Inflammatory macrophage (primary cell): ENCODE measurements at places on chromosomes 4 and X.

- peak; percentile 51 for DNase-seq
Observed at GRCh38 chrX:135707880-135708279, 5.6 kb upstream of the CT45A1 start.

DNA sequence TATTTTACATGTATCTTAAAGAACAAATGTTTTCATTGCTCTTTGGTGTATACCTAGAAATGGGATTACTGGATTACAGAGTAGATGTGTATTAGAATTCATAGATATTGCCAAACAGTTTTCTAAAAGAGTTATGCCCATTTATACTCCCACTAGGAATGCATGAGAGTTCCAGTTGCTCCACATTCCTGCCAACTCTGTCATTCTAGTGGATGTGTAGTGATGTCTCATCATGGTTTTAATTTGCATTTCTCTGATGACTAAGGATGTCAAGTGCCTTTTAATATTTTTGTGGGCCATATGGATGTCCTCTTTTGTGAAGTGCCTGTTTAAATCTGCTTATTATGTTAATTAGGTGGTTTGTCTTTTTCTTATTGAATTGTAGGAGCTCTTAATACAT lies 65.6 kb upstream of the BMP2K start:
- no peak for DNase-seq

- DNase-seq: no peak
Observed at GRCh38 chr4:84841435-84841834, 125.1 kb downstream of the WDFY3 start.

- DNase-seq: no peak
Observed at GRCh38 chr4:74377714-74378113, 12.8 kb downstream of the EREG start.

- no peak for DNase-seq
Observed at GRCh38 chr4:110614173-110614963, 8.5 kb downstream of the PITX2 start.

DNA sequence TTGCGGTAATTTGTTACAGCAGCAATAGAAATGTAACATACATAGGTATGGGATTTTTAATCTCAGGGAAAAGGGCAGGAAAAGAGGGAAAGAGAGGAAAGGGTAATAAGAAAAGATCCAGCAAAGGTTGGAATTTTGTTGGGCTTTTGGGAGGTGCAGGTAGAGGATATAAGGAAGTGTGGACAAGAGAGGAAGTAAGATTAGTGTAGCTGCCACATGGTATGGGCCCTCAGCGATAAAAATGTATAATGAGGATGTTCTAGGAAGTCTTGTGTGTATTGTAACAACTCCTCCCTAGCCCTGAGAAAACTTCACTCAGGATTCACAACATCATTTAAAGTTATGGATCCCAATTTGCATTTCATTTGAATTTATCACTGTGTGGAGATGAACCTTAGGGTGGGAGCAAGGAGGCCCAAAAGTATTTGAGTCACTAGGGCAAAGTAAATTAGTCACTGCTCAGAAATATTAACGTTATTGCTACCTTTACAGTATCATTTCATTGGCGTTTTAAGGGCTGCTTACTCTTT lies 2.8 kb upstream of the IL21 start:
- no peak for DNase-seq

DNA sequence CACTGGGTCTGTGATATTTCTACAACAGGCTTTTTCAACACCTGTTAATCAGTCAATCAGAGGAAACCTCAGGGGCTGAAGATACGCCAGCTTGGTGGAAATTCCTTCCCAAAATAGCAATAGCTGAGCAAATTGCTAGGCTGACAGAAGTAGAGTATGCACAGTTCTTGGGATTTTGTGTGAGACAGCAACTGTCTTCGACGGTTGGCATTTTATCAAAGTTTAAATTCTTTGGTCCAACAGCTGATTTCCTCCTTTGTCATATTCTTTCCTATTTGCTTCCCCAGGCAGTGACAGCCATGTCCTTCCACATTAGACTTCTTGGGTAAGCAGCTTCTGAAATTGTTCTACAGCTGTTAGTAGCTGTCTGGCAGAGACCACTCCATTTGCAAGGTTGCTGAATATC lies 8.0 kb upstream of the PALLD start:
- DNase-seq: no peak

DNA sequence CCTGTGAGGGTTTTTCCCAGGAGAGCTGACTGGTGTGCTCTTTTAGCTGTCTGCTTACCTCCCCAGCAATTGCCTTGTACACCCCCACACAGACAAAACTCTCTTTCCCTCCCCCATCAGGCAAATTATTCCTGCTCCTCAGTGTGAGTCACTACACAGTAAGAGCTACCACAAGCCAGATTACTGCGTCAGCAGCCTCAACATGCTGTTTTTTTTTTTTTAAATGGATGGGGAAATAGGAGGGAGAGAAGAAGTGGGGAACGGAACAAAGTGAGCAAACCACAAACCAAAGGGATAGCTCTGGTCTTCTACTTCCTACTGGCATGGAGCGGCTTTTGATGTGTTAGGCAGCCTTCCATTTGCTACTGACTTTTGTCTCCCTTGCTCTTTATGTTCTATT lies 107.5 kb upstream of the ACSL4 start:
- DNase-seq: peak; percentile 82

- no peak for DNase-seq
Observed at GRCh38 chr4:10046471-10046870, 25.2 kb upstream of the SLC2A9 start.

GRCh38 chrX:109880629-109881028 lies 122.3 kb upstream of the TMEM164 start:
- DNase-seq: peak; percentile 81

DNA sequence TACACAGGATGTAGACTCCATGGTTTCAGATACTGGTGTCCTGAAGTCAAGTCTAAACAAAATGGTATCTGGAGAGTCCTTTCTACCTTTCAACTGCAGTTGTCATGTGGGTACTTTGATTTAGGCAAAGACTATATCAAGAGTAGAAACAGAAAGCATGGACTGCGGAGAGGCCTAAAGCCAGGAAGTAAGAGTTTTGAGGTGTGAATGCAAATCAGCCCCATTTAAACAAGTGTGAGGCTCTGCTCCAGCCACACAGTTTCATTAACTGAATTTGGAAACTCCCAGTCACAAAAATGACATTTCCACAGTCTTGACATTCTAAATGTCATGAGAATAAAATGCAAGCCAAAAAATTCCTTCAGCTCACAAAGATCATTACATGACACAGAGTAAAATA lies 87.2 kb upstream of the MCF2 start:
- no peak for DNase-seq

DNA sequence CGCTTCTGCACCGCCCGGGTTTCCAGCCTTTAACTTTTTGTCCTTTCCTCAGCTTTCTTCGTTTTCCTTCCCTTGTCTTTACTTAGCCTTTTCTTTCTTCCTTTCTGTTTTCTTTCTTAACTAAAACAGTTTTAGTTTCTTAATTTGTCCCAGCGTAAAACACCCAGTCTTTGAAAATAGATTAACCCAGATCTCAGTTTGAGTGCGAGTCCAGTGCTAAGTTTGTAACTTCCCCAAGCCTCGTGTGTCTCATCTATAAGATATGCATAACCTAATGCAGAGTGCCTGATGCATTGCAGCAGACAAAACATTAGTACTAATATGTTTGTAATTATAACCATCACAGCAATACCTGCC lies 460 bp upstream of the GEMIN8 start:
- peak; percentile 25 for DNase-seq

GRCh38 chr4:183852910-183853547 lies 52.1 kb upstream of the STOX2 start:
- no peak for DNase-seq

- no peak for DNase-seq
Observed at GRCh38 chr4:112411781-112412550, 104.0 kb downstream of the NEUROG2 start.

GRCh38 chr4:39037941-39038340 lies 5.7 kb upstream of the TMEM156 start:
- DNase-seq: no peak
